ENCODE measurements at places on chromosomes 13 and 19.

GRCh38 chr13:46728777-46729176, 68.2 kb downstream of the ESD start:
- no peak for DNase-seq

GRCh38 chr19:9009935-9010651, at the start of gene MUC16:
Gene MUC16 (minus strand): TSS chr19:9010409.
- no peak for DNase-seq

DNA sequence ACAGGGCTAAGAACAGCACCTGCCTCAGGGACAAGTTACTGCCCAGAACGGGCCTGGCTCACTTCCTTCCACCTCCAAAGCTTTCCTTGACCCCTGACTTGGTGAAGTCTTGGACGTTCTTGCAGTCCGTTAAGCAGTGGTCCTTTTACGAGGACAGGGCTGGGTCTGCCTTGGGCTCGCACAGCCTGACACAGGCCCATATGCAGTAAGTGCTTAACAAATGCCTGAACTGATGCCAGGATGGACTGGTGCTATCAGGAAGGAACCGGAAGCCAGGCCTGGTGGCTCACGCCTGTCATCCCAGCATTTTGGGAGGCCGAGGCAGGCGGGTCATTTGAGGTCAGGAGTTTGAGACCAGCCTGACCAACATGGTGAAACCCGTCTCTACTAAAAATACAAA, 1.8 kb upstream of the PLK5 start:
- DNase-seq, result no peak

DNA sequence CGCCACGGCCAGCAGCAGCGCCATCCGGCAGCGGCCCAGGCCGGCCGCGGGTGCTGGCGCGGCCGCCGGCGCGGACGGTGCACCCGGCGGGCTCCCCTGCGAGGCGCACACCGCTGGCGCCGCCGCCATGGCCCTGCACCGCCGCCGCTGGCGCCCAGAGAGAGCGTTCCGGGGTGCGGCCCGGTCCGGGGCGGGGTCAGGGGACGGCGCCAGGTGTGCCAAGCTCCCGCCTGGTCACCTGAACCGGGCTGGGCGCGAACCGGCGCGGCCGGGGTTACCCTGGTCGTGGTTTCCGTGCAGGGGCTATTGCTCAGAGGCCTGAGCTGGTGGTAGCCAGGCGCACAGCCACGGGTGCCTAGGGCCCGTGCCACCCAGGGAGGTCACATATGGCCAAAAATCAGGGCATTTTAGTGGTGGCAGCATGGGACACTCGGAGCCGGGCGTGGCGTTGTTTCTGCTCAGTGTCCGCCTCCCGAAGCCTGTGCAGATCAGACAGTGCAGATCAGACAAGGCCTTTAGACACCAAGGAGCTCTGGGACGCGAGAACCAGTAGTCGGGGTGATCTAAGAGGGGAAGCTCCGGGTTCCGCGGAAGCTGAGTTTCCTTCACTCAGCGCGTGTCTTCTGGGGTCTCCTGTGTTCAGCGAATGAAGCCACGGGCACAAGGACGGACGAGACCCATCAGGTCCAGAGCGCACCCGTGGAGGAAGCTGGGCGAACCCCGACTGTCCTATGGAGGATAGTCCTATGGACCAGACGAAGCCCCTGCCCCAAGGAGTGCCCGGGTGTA, at the start of gene TMEM238:
Gene TMEM238, minus strand, starts transcription at position 162 of the 789 bp plus-strand sequence. Its CDS starts 33 bp downstream, at position 129.
- no peak for DNase-seq

DNA sequence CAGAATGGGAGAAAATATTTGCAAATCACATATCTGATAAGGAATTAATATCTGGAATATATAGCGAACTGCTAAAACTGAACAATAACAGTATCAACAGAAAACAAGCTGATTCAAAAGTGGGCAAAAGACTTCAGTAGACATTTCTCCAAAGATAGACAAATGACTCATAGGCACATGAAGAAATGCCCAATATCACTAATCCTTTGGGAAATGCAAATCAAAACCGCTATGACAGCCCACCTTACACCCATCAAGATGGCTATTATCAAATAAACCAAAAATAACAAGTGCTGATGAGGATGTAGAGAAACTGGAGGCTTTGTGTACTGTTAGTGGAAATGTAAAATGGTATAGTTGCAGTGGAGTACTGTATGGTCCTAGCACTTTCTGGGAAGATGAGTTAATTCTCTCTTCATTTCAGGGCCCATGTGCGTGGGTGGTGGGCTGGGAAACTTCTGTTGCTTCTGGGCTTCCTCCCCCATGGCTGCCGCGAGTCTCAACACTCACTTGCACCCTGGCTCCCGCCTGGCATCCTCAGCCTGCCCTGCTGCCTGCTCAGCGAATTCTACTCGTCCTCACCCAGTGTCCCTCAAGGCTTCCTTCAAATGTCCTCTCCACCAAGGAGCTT, 12.4 kb upstream of the GJA3 start:
- no peak for DNase-seq

DNA sequence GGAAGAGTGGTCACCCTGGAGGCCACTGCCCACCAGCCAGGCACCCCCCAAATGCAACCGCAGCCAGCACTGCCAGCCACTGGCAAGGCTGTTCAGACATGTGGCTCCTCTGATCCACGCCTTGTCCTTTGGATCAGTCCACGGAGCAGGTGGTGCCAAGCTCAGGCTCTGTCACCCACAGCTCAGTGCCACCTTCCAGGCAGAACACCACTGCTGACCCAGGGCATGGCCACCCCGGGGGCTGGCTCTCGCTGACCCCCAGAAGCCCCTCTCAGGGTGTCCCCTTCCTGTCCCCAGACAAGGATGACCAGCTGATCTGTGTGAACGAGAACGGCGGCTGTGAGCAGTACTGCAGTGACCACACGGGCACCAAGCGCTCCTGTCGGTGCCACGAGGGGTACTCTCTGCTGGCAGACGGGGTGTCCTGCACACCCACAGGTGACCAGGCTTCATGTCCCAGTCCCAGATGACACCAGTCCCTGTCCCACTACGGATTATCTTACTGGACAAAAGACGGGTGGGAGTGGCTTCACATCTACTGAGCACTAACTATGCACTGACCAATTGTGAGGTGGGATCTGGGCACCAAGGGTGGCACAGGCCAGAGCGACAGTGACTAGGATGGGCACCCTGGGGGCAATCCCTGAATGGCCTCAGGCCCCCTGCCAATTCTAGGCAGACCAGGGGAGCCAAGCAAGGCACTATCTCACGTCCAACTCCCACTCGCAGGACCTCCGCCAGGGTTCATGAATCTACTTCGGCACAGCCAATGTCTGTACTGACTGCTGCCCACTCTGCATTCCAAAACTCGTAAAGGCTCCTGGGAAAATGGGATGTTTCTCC, 7.0 kb upstream of the F10 start:
- no peak for DNase-seq

DNA sequence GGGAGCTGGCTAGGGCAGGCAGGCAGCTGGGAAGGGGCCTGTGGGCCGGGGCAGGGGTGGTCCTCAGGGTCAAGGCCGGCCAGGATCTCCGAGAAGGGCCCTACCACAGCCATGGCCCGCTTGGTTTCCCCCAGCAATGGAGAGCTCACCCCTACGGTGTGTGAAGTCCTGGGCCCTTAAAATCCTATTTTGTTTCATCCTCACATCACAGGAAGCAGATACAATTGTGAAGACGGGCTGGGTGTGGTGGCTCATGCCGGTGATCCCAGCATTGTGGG, 8.7 kb downstream of the RNU6-9 start:
- DNase-seq, result no peak

DNA sequence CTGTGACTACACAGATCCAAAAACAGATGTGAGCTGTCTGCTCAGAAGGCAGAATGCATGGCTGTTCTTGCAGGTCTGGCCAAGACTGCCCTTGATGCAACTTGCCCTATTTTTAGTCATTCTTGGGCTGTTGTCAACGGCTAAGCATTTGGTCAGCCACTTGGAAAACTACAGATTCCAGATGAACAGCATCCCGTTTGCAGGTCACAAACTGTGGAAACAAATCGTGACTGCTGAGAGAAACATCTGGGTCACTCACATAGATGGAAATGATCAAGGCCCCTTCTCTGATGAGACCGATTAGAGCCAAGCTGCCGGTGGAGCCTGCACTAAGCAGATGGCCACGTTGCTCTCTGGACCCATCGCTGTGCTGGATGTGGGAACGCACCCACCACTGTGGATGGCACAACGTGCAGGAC, 15.4 kb upstream of the METTL21C start:
- no peak for DNase-seq

GRCh38 chr13:111184458-111185401, 69.6 kb downstream of the ARHGEF7 start:
- peak; percentile 73 for DNase-seq

- no peak for DNase-seq
Measured at GRCh38 chr19:2628597-2628996, 73.9 kb downstream of the GNG7 start.

DNA sequence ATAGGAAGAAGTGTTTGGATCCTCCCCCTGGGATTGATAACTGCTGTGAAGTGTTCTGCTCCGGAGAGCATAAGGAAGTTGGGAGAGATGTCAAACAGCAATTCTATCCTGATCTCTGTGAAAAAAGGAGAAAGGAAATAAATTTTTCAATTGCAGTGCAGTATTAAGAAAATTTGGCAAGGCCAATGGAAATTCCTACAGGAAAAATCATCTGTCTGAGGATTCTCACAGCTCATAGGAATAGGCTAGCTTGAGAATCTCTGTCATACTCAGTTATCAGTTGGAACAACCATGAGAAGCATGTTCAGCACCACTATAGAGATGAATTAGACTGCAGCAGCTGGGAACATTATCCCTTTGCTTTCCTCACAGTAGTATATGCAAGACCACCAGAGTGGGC, 1238.9 kb upstream of the MIR17HG start:
- DNase-seq, result no peak

- DNase-seq, result peak; percentile 20
Measured at GRCh38 chr19:46787331-46788261, 798 bp downstream of the SLC1A5 start.

DNA sequence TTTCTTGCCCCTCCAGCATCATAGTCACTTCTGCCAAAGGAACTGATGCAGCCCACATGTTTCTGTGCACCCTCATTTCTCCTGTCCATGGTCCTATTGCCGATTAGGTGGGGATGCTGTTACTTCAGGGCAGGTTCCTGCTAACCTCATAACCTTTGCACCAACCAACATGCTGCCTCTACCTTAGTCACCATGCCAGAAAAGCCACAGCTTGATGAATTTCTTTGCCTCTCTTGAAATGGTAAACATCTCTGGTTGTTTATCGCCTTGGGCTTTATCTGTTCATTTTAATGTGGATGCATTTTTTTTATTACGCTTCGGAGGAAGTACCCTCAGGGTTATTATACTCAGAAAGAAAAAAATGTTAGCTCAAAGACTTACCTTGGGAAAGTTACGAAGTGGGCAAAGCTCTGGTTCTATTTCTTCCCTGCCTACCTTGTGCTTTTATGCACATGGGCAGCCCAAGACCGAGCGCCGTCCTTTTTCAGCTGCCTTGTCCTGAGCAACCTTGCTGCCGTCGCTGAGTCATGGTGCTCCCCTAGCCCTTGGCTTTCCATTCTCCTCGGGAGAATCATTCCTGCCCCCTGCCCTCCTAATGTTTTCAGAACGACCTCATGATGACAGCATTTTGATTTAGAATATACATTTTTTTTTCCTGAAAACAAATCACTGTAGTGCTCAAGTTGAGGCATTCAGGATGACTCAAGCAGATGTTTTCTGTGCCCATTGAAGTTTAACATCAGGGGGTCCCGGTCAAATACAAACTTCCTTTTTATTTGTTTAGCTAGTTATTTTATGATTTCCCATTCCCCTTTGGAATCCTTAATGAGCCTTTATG, 280.0 kb downstream of the SHISA2 start:
- no peak for DNase-seq

DNA sequence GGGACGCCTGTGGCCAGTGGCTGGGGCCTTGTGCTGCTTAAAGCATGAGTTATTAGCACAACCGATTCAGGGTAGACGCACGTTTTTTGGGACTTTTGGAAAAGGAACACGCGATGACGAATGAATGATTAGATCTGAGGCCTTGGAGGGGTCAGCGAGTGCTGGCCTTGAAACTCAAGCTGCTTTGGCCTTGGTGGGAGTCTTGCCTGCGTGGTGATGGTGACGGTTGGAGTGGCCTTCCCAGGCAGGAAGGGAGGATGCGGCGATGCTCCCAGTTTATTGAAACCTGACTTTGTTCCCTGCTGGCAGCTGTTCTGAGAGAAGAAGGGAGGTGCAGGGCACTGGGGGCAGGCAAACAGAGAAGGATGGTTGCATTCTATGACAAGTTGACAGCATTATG, 63.1 kb upstream of the RNF113B start:
- no peak for DNase-seq

GRCh38 chr13:44868397-44868796, 120.9 kb downstream of the NUFIP1 start:
- no peak for DNase-seq

GRCh38 chr13:97849305-97849704, 104.2 kb upstream of the IPO5 start:
- DNase-seq, result no peak

- DNase-seq, result no peak
Measured at GRCh38 chr13:61685682-61686012, 270.0 kb upstream of the PCDH20 start.

- DNase-seq, result no peak
Measured at GRCh38 chr19:40178756-40179155, 12.5 kb upstream of the MAP3K10 start.

DNA sequence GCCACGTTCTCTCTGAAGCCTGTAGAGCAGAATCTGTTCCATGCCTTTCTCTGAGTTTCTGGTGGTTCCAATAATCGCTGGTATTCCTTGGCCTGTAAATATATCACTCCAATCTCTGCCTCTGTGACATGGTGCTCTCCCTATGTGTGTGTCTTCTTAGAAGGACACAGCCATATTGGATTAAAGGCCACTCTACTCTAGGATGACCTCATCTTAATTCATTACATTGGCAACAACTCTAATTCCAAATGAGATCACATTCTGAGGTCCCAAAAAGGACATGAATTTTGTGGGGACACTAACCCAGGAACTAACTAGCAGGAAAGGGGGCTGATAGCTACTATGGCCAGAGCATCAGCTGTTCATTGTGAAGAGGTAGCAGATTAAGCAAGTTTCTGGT, 110.7 kb downstream of the KLF12 start:
- no peak for DNase-seq

DNA sequence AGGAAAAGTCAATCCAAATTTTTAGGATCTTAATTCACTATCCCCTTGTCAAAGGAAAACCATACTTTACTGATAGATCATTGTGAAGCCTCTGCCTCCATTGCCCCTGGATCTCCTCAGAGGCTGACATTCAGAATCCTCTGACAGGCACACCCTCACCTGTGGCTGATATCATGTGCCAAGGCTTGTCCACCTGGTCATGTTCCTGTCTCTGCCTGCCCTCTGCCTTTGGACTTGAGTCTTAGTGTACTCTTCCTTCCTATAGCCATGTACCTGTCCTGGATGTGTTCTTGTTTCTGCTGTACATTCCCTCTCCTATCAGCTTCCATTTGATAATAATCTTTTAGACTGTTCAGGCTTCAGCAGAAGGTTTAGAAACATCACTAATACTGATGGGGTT, 179.4 kb downstream of the TNFSF13B start:
- no peak for DNase-seq

DNA sequence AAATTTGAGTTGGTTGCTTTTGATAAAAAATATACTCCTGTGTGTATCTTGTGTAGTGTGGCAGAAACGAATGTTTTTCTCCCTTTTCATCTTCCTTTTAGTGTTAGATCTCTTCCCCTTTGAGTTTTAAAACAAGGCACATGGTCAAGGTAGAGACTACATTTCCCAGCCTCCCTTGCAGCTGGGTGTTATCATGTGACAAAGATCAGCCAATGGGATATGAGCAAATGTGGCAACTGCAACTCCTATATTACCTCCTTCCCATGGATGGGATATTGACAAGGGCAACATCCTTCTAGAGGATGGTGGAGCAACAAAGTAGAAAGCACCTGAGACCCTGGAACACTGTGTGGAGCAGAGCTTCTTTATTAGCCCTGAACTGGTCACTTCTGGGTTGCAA, 42.4 kb downstream of the ADGRE3 start:
- DNase-seq, result no peak
